ENCODE measurements at places on chromosomes 13 and 19.

DNA sequence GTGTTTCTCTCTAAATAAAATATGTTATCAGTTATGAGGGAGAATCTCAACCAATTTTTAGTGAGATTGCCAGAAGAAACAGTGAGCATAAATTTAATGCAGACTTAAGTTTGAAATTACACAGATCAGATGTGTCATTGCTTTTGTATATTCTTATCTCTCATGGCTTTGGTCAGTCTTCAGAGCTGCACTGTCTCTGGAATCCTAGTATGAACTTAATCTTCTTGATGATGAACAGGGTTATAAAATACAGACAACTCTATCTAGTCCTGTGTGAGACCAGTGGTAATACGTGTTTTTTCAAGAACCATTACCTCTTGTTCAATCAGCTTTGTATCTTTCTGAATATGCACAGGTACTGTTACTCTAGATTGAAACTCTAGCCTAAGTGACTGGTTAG is 528.0 kb downstream of the DACH1 start:
- no peak overlapping the region for H3K27ac ChIP-seq
- H3K4me1 ChIP-seq: no peaks in the 10 kb centered on the region
- no peaks in the 10 kb centered on the region for H3K36me3 ChIP-seq
- no peak for DNase-seq
- no peak overlapping the region for H3K4me3 ChIP-seq

DNA sequence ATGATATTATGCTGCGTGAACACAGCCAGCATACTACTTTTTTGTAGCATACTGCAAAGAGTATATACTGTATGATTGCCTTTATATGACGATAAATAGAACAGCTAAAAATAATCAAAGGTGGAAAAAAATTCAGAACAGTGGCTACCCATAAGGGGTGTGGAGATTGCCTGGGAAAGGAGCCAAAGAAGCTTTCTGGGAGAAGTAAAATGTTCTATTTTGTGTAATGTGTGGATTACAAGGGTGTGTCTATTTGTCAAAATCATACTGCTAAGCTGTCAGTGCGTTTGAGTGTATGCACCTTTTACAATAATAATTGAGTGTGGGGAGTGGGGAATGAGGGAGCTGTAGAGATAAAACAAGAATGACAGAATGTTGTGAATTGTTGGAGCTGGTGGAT is 45.2 kb upstream of the MTIF3 start:
- H3K4me1 ChIP-seq: no peaks in the 10 kb centered on the region
- no peak overlapping the region for H3K4me3 ChIP-seq
- no peaks in the 10 kb centered on the region for H3K36me3 ChIP-seq
- H3K27ac ChIP-seq: no peak overlapping the region
- DNase-seq: no peak

- H3K4me1 ChIP-seq: peaks cover 28% of the 10 kb centered on the region
- H3K27ac ChIP-seq: peak overlapping the region; percentile 6
- H3K36me3 ChIP-seq: no peaks in the 10 kb centered on the region
- peaks cover 12% of the 10 kb centered on the region for H3K27me3 ChIP-seq
- DNase-seq: no peak
Observed at GRCh38 chr13:30576528-30576927, 41.2 kb upstream of the USPL1 start.

GRCh38 chr13:67137044-67137735 is 92.9 kb downstream of the PCDH9 start:
- no peaks in the 10 kb centered on the region for H3K36me3 ChIP-seq
- no peak overlapping the region for H3K4me3 ChIP-seq
- no peaks in the 10 kb centered on the region for H3K27me3 ChIP-seq
- H3K27ac ChIP-seq: no peak overlapping the region
- no peak for DNase-seq
- peaks cover 3% of the 10 kb centered on the region for H3K4me1 ChIP-seq

DNA sequence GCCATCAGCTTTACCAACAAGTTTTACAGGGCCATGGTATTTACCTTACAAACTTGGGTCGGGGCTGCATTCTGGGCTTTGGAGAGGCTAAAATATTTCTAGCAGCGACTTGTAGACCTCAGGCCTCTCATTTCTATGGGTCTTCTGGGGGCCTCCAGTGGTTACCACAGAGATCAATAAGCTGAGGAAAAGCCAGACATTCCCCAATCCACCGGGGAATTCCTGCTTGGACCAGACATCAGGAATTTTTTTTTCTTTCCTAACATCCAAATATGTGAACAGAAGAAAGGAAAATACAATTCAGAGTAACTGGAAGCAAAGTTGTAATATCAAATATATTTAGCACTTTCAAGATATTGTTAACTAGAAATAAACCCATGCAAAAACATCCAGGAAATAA is 1.5 kb downstream of the DZIP1 start:
- no peaks in the 10 kb centered on the region for H3K36me3 ChIP-seq
- no peak overlapping the region for H3K27ac ChIP-seq
- peaks cover 6% of the 10 kb centered on the region for H3K4me1 ChIP-seq
- H3K27me3 ChIP-seq: peaks cover 60% of the 10 kb centered on the region
- DNase-seq: no peak

DNA sequence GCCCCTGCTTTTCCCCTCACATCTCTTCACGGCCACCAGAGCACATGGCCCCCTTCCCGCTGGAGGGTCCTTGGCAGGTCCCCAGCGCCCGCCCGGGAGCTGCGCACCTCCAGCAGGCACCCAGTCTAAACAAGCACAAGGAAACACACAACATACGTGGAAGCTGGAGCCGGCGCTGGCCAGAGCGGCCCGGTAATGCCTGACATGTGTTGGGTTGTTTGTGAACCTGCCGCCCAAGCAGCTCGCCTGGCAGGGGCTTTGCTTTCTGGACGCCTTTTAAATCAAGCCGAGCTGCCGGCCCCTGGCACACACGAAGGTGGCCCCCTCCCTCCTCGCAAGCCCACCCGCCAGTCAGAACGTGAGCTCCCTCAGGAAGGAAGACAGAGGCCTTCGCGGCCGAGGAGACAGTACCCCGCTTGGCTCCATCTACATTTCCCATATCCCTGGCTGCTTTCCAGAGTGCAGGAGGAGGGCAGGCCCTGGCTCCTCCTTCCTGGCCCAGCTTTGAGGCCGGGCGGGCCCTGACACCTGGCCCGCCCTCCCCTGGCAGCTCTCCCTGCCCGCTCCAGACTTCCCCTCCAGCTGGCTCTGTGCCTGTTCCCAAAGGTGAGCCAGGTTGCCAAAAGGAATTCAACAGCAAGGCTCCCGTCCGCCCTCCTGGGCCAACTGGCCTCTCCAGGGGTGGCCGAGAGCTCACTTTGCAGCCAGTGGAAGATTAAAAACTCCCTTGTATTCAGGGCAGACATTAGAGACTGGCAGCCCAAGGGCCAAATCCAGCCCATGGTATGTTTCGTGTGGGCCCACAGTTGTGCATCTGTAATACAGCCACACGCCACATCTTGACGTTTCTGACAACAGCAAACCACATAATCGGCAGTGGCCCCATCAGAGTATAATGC is 28.7 kb downstream of the COMP start:
- H3K27ac ChIP-seq: no peak overlapping the region
- H3K4me1 ChIP-seq: peaks cover 2% of the 10 kb centered on the region

DNA sequence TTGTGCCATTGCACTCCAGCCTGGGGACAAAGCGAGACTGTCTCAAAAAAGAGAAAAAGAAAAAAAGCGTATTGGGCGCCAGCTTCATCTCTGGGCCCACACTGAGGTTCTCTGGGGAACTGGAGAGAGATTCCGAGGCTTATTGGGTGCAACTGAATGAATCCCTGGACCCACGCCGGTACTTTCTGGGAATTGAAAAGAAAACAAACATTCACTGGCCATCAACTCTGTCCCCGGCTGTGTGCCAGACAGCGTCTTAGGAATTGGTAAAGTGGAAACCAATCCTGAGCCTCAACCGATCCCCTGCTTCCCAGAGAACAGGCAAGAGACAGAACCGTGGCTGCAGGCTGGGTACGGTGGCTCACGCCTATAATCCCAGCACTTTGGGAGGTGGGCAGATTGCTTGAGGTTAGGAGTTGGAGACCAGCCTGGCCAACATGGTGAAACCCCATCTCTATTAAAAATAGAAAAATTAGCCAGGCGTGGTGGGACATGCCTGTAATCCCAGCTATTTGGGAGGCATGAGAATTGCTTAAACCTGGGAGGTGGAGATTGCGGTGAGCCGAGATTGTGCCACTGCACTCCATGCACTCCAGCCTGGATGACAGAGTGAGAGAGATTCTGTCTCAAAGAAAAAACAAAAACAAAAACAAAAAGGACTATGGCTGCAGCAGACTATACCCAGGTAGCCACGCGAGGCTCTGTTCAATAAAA is 8.6 kb downstream of the ANO8 start:
- peaks cover 6% of the 10 kb centered on the region for H3K4me1 ChIP-seq
- no peak overlapping the region for H3K4me3 ChIP-seq
- no peak overlapping the region for H3K27ac ChIP-seq
- peaks cover 5% of the 10 kb centered on the region for H3K27me3 ChIP-seq

DNA sequence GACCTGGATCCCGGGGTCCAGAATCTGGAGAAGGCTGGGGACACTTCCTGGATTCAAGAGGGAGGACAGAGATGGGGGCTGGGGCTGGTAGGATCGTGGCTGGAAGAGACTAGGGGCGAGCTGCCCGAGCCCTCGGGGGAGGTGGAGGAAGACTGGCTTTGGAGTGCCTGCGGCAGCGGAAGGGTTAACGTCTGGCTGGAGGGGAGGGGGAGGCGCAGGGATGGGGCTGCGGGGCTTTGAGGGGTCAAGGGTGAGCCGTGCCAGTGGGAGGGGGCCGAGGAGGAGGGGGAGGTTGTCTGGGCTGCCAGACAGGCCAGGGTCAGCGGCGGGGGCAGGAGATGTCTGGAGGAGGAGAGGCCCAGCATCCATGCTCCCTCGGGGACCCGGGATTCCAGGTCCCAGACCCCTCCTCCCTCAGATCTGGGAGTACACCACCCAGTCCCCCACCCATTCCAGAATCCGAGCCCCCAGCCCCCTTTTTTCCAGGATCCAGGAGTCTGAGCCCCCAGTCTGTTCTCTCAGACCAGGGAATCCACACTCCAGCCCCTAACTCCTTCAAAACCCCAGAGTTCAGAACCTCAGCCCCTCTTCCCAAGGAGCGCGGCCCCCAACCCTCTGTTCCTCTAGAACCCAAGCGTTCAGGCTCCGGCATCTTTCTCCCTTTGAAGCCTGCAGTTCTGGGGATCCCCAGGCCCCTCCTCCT is 3.2 kb upstream of the SPACA6 start:
- H3K4me1 ChIP-seq: peaks cover 4% of the 10 kb centered on the region
- peaks cover 18% of the 10 kb centered on the region for H3K27me3 ChIP-seq
- peak overlapping the region; percentile 79 for H3K4me3 ChIP-seq
- H3K36me3 ChIP-seq: peaks cover 2% of the 10 kb centered on the region
- peak overlapping the region; percentile 78 for H3K27ac ChIP-seq

DNA sequence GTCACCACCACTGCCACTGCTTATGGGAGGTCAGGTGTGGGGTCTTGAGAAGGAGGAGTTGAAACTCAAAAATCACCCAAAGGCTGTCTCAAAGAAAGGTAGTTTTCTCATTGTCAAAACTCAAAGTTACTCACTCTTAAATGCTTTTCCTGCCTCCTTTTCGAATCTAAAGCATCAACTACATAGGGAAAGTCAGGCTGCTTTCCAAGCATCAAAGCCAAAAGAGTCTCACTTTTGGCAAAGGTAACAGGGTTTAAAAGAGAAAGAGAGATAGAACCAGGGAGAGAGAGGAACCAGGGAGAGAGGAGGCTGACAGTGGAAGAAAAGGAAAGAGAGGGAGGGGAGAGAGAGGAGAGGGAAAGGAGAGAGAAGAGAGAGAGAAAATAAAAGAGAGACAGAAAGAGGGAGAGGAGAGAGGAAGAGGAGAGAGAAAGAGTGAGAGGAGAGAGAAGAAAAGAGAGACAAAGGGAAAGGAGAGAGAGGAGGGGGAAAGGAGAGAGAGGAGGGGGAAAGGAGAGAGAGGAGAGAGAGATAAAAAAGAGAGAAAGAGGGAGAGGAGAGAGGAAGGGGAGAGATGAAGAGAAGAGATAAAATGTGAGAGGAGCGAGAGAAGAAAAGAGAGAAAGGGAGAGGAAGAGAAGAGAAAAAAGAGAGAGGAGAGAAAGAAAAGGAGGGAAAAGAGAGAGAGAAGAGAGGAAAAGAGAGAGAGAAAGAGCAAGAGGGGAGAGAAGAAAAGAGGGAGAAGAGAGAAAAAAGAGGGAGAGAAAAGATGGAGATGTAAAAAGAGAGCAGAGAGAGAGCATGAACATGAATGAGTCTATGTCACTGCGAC is 262.0 kb upstream of the TSHZ3 start:
- no peak overlapping the region for H3K4me3 ChIP-seq
- H3K27ac ChIP-seq: no peak overlapping the region
- H3K4me1 ChIP-seq: no peaks in the 10 kb centered on the region
- peaks cover 2% of the 10 kb centered on the region for H3K27me3 ChIP-seq
- no peaks in the 10 kb centered on the region for H3K36me3 ChIP-seq
- no peak for DNase-seq

GRCh38 chr19:4500841-4501591 is 17.3 kb downstream of the PLIN4 start:
- H3K4me3 ChIP-seq: no peak overlapping the region
- H3K27ac ChIP-seq: no peak overlapping the region
- H3K36me3 ChIP-seq: peaks cover 1% of the 10 kb centered on the region
- no peak for DNase-seq
- H3K27me3 ChIP-seq: no peaks in the 10 kb centered on the region
- peaks cover 5% of the 10 kb centered on the region for H3K4me1 ChIP-seq

- peaks cover 5% of the 10 kb centered on the region for H3K4me1 ChIP-seq
- H3K36me3 ChIP-seq: peaks cover 5% of the 10 kb centered on the region
- H3K27ac ChIP-seq: peak overlapping the region; percentile 4
- H3K27me3 ChIP-seq: no peaks in the 10 kb centered on the region
- H3K4me3 ChIP-seq: no peak overlapping the region
- no peak for DNase-seq
Observed at GRCh38 chr13:98959291-98959690, 18.6 kb downstream of the DOCK9 start.

GRCh38 chr13:19633479-19634255 is at the start of gene MPHOSPH8:
TSS of gene MPHOSPH8 (plus strand) at chr13:19633659. CDS start at chr13:19633749, 90 bp downstream.
- peaks cover 25% of the 10 kb centered on the region for H3K4me1 ChIP-seq
- H3K4me3 ChIP-seq: peak within 1 kb of the TSS; percentile 100
- peaks cover 18% of the 10 kb centered on the region for H3K36me3 ChIP-seq
- peak; percentile 89 for DNase-seq
- H3K27me3 ChIP-seq: no peaks in the 10 kb centered on the region

DNA sequence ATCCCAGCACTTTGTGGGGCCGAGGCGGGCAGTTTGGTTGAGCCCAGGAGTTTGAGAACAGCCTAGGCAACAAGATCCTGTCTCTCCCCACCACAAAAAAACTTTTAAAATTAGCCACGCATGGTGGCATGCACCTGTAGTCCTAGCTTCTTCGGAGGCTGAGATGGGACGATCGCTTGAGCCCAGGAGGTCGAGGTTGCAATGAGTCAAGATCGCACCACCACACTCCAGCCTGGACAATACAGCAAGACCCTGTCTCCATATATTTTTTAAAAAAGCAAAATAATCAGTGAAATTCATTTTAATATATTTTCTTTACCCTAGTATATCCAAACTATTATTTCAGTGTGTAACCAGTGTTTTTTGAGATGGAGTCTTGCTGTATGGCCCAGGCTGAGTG is 8.2 kb downstream of the AP2A1 start:
- H3K27ac ChIP-seq: no peak overlapping the region
- no peak for DNase-seq
- H3K4me3 ChIP-seq: no peak overlapping the region
- no peaks in the 10 kb centered on the region for H3K27me3 ChIP-seq
- H3K36me3 ChIP-seq: peaks cover 14% of the 10 kb centered on the region
- peaks cover 29% of the 10 kb centered on the region for H3K4me1 ChIP-seq

DNA sequence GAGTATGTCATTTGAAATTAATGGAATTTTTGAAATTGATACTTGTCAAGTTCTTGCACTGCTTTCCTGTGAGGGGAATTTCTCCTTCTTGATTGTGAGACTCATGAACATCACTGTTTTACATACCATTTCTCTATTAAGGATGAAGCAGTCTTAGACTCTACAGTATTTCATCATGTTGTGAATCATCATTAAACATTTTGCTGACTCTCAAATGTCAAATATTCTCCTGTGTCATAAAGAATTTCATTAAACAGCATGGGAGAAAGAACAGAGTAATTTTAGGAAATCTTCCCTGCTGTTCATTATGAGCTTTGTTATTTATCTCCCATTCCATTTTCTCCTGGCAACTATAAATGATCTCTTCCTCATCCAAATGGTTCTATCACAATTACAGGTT is 729.0 kb downstream of the PCDH9 start:
- no peak for DNase-seq
- no peaks in the 10 kb centered on the region for H3K36me3 ChIP-seq

All from activated naive CD8-positive, alpha-beta T cell treated with anti-CD3 and anti-CD28 coated beads, Interleukin-2, amount 10 ng/mL, durations not matched to agents 7 days and 5 days (primary cell).